ENCODE measurements at places on chromosomes 1 and 21. TPM values are rescaled to one million over a fixed set of nuclear protein-coding genes. Genes with fewer than 3 reads are reported as not detected.

- no peak for DNase-seq
These were observed 56.3 kb downstream of the POU2F1 start for GRCh38 chr1:167276969-167277368.

The OMA1 gene
- polyA plus RNA-seq = 45.4 TPM

GRCh38 chr1:154499446-154499845 lies 2.6 kb upstream of the TDRD10 start:
- no peak for DNase-seq

DNA sequence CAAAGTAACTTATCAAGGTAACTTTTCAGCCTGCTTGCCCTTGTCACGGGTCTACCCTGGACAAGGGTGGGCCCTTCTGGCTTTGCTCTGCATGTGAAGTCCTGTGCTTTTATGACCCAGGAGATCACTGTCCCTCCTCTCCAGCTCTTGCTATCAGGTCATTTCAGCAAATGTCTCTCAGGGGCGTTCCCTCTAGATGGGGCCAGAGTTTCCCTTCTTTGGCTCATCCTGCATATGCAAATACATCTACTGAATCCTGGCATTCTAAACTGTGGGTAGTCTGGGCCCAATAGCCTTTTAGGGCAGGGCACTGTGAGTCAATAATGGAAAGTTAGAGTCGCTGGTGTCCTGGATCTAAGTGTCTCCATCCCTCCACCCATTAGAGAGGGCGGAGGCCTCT lies 366.9 kb upstream of the USP24 start:
- DNase-seq = no peak

DNA sequence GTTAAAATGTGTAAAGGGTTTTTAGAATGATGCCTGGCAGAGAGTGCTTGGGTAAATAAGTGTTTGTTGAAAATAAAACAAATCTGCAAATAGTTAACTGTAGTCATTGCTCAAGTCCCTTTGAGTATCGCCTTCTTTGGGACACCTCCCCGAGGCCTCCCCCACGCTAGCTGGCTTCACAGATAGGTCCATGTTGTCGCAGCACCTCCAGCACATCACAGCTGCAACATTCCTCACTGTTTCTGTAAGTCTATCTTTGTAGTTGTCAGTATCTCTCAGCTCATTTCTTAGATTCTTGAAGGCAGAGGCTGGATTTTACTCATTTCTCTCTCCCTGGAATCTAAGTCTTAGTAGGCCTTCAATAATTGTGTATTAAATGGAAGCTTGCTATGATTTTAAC lies 1.6 kb upstream of the STUM start:
- DNase-seq = no peak

GRCh38 chr21:15567191-15567590 lies 162.6 kb upstream of the USP25 start:
- DNase-seq = no peak

The PLEKHN1 gene
- polyA plus RNA-seq = not detected

- DNase-seq = no peak
These were observed 30.4 kb upstream of the MTMR11 start for GRCh38 chr1:149967041-149967440.

The MTARC1 gene
- 0.29 TPM for polyA plus RNA-seq

DNA sequence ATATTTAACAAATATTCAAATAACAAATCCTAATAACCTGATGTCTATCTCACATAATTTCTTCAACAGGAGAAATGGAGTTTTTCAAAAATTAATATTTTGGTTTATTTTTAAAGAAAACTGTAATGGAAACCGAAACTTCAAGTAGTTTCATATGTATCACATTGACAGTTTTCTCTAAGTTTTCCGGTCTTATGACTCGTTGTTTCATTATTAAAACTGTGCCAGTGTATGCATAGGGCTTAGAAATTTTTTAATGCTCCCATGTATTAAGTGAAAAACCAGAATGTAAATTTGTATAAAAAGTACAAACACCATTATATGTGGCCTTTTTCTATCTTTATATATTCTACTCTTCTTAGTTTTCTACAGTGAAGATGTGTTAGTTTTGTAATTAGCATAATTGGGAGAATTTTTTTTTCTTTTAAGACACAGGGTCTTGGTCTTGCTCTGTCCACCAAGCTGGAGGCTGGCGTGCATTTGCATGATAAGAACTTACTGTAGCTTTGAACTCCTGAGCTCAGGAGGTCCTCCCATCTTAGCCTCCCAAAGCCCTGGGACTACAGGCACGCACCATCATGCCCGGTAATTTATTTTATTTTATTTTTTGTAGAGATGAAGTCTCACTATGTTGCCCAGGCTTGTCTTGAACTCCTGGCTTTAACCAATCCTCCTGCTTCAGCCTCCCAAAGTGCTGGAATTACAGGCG lies 43.9 kb upstream of the SAMSN1 start:
- no peak for DNase-seq
